Fibroblast of upper back skin (primary cell): ENCODE measurements at places on chromosomes 5 and 9.

- DNase-seq, result no peak
These were observed 183.5 kb upstream of the NFIB start for GRCh38 chr9:14497476-14497875.

DNA sequence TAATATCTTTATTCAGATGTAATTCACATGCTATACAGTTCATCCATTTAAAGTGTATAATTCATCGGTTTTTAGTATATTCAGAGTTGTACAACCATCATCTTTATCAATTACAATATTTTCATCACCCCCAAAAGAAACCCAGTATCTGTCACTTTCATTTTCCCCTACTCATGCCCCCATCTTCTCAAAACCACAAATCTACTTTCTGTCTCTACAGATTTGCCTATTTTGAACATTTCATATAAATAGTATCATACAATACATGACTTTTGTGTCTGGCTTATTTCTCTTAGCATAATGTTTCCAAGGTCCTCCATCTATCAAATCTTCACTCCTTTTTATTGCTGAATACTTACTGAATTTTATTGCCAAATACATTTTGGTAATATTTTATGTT, 305.1 kb upstream of the SGCD start:
- DNase-seq, result no peak

GRCh38 chr5:83388608-83389007, 82.9 kb upstream of the VCAN start:
- DNase-seq, result no peak

GRCh38 chr5:69010476-69010875, 83.3 kb upstream of the SLC30A5 start:
- no peak for DNase-seq

DNA sequence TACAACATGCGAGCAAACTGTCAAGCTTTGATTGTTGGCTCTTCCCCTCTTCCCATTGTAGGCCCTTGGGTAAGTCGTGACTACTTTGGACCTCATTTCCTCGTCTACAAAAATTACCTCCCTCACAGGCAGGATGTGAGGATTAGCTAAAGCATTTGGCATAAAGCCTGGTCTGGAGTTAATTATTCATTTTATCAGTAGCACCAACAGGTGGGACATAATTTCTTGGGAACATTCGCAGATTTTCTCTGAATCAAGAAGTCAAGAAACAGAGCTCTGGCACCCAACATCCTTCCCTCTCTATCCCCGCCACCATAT, 39.9 kb upstream of the SEMA6A start:
- DNase-seq, result no peak

GRCh38 chr9:130186839-130187522, 14.8 kb downstream of the NCS1 start:
- DNase-seq, result no peak

- peak; percentile 14 for DNase-seq
These were observed 362.7 kb downstream of the OSTF1 start for GRCh38 chr9:75451045-75451444.

DNA sequence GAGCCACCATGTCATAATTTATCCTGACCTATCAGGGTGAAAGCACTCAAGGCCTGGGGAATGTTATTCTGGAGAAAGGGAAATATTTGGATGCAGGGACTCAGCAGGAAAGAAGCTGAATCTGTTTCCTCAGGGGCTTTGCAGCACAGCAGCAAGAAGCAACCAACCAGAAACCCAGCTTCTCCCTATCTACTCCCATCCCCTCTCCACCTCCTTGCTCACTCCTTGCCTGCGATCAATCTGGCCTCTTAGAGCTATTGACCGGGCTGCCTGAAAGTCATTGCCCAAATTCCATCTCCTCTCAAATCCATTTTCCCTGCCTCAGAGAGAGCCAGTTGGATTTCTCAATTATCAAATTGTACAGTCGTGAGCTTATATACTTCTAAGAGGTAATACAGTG, 542.0 kb upstream of the TRPC7 start:
- no peak for DNase-seq

GRCh38 chr9:16262477-16263261, 607.8 kb downstream of the BNC2 start:
- no peak for DNase-seq

GRCh38 chr5:148899993-148900392, 73.6 kb downstream of the ADRB2 start:
- no peak for DNase-seq

- no peak for DNase-seq
These were observed 1.9 kb upstream of the FIBCD1 start for GRCh38 chr9:130940693-130941576.

- DNase-seq, result no peak
These were observed 9.0 kb upstream of the INPP5E start for GRCh38 chr9:136448655-136449054.

DNA sequence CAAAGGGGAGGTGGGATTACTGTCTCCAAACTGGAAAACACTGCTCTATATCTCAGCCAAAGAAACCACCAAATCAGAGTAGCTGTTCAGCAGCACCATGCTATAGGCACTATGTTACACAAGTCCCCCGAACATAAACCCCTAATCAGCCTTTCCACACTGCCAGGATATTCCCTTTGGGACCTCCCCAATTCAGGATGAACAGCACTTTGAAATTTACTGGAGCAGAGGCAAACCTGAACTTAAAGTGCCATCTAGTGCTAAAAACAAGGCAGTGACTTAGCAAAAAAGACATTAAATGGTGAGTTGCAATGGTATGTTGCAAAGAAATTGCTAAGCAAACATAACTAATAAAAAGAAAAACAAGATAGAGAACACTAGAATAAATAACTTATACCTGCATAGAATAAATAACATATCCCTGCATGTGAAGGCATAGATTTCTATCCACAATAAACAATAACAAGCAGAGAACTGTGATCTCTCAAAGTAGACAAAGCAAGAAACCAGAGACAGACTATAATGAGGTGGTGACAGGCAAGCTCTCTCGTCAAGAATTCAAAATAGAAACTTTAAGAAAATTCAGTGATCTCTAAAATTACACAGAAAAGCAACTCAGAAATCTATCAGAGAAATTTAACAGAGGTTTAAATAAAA, 584.4 kb upstream of the ACO1 start:
- peak; percentile 43 for DNase-seq

GRCh38 chr5:39356263-39356662, 8.0 kb downstream of the C9 start:
- no peak for DNase-seq

- no peak for DNase-seq
These were observed 41.9 kb upstream of the ACTBL2 start for GRCh38 chr5:57524348-57525060.

GRCh38 chr9:8649160-8649559, 849.6 kb upstream of the DMAC1 start:
- peak; percentile 85 for DNase-seq

- no peak for DNase-seq
These were observed 7.6 kb downstream of the OTULIN start for GRCh38 chr5:14672082-14672481.

DNA sequence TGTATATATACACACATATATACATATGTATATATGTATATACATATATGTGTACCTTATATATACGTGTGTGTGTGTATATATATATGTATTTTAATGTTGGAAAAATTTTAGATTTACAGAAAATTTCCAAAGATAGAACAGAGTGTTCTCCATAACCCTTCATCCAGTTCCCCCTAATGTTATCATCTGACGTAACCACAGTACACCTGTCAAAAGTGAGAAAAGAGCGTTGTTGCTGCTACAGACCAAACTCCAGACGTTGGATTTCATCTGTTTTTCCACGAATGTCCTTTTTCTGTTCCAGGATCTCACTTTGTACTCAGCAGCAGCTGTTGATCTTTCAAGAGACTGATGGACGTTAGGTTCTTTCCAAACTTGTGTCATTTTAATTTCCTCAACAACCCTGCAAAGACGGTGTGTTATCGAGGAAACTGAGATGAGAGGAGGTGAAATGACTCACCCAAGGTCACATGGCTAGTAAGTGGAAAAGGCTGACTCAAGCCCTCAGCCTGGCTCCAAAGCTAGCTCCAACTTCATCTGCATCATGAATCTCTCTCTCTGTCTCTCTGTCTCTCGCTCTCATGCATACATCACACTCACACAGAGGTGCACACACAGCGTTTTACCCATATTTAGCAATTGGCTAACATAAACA, 17.0 kb upstream of the NTNG2 start:
- no peak for DNase-seq

GRCh38 chr5:74092766-74093165, 466.8 kb downstream of the ARHGEF28 start:
- no peak for DNase-seq

GRCh38 chr9:133927041-133927440, 65.1 kb downstream of the VAV2 start:
- DNase-seq, result no peak

DNA sequence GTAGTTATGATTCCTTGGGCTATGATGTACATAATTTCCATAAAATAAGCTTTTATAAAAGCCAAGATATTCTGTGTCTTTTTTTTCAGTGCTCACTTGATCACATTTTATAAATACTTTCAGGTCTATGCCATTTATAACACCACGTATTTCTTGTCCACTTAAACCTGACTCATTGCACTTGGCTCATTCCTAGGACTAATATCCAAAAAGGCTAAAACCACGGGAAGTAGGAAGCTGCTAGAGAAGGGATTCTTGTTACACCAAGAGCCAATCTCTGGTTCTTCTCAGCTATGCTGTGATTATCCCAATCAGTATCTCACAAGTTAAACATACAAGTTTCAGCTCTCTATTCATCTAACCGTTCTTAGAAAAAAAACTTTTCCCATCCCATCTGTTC, 80.4 kb upstream of the CDH6 start:
- DNase-seq, result peak; percentile 87

DNA sequence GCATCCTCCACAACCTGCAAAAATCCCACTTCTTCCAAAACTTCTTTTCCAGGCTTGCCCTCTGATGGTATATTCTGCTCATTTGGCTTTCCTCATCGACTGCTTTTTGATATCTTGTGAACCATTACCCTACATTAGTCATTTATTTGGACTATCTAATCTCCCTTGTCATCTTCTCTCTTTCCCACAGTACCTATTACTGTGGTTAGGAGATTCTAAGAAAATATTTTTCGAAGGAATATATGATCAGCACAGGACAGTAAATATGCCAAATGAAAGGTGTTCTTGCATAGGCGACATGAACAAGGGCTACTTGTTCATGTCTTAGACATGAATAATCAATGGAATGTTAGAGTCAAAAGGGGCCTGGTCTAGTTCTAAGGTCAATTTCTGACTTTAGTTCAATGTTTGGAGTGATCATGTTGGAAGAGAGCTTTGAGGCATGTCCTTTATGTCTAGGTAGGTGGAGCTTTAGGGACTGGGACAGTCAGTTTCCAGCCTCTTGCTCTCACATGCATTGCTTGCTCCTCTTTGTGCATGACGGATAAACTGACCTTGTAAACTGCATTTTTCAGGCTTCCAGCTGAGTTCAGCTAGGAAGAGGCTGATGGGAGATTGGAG, 243.4 kb upstream of the RPS23 start:
- DNase-seq, result no peak

DNA sequence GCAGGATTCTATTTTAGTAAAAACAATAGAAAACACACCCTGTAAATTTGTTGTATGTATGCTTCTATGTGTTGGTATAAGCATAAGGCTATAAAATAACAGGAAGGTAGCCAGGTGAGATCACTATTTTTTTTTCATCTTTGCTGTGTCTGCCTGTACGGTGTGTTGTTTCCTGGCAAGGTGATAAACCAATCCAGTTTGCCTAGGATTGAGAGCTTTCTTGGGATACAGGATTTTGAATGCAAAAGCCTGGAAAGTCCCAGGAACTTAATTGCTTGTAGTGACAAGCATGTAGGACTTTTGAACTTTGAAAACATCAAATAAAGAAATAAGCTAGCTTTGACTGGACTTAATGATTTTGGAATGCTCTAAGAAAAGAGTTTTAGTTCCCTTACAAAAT, 83.3 kb upstream of the RORB start:
- no peak for DNase-seq

- DNase-seq, result no peak
These were observed 72.5 kb downstream of the STK10 start for GRCh38 chr5:172115541-172115982.

- DNase-seq, result no peak
These were observed 34.3 kb downstream of the NACC2 start for GRCh38 chr9:136060671-136061371.

DNA sequence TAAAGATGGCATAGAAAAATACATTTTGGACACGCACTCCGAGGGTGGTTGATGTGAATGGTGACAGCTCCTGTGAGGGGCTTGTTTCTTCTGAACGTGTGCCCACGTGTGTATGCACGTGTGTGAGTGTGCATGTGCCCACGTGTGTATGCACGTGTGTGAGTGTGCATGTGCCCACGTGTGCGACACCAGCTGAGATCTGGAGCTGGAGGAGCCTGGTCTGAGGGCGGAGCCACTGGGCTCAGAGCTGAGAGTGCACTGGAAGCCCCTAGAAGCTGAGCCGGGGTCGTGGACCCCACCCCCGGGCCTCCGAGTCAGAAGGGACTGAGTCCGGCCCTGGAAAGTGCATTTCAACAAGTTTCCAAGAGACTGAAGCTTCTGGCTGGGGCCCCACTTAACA, 282.5 kb upstream of the IRX4 start:
- DNase-seq, result no peak

- no peak for DNase-seq
These were observed 51.1 kb downstream of the DAP start for GRCh38 chr5:10709933-10710332.

- no peak for DNase-seq
These were observed 30.5 kb downstream of the ZDHHC11 start for GRCh38 chr5:820245-820644.

DNA sequence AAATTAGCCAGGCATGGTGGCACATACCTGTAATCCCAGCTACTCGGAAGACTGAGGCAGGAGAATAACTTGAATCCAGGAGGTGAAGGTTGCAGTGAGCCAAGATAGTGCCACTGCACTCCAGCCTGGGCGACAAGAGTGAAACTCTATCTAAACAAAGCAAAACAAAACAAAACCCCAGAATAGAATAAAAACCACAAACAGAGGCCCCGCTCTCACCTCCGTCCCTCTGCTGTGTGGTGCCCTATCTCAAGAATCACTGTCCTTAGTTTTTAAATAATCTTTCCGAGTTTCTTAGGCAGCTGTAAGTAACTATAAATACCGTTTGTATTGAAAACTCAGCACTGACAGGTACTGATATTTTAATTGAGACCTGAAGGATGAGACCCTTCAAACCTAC, 42.7 kb upstream of the IER5L start:
- DNase-seq, result no peak

GRCh38 chr5:67259548-67260215, 63.1 kb upstream of the CD180 start:
- no peak for DNase-seq

DNA sequence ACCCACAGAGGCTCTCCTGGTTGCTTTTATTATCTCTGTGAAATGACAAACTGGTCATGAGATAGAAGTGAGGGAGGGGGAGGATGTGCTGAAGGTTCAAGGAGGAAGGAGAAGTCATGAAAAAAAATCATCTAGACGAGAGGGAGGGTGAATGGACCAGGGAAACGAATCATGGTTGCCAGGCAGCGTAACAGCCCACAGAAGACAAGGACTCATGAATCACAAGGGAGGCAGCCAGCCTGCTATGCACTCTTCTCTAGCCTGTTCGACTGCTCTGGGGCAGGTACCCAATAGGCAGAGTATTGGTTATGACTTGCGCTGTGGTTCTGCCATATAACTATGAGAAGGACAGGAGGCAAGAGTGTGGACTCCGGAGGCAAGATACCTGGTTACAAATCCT, 475.2 kb downstream of the CDK5RAP2 start:
- no peak for DNase-seq
